Activated naive CD8-positive, alpha-beta T cell treated with anti-CD3 and anti-CD28 coated beads for 36 hours (primary cell): ENCODE measurements at places on chromosomes 4 and X. TPM values are rescaled to one million over a fixed set of nuclear protein-coding genes. Genes with fewer than 3 reads are reported as not detected.

- no peak overlapping the region for H3K4me3 ChIP-seq
- H3K4me1 ChIP-seq = no peaks in the 10 kb centered on the region
- DNase-seq = no peak
- H3K27me3 ChIP-seq = no peaks in the 10 kb centered on the region
- no peak overlapping the region for H3K27ac ChIP-seq
Measured at GRCh38 chrX:47098338-47099094, 20.3 kb downstream of the RGN start.

DNA sequence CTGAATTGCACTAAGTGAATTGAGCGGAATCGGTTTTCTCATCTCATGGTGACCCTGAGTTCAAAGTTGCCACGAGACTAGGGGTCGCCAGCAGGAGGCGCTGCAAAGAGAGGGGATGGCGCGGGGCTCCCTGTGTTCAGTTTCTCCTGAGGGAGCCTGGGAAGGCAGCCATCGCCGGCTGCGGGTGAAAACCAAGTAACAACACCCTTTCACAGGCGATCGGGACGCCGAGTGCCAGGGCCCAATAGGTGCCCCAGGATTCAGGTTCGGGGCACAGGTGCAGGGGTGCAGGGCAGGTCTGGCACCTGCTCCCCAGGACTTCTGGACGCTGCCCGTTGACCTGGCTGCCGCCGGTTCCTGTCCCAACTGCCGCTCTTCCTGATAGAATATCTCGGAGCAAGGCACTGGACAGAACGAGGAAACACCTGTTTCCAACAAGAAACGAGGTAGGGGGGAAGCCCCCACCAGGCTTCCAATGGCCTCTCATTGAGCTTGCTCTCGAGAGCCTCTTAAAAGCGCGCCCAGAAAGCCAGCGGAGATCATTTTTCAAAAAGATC lies 1.1 kb upstream of the FGF16 start:
- H3K27me3 ChIP-seq = peaks cover 43% of the 10 kb centered on the region
- DNase-seq = no peak
- H3K27ac ChIP-seq = no peak overlapping the region
- peaks cover 11% of the 10 kb centered on the region for H3K4me1 ChIP-seq
- H3K36me3 ChIP-seq = no peaks in the 10 kb centered on the region

Gene F8A3
- 8.8 TPM for total RNA-seq

- no peaks in the 10 kb centered on the region for H3K36me3 ChIP-seq
- no peak overlapping the region for H3K27ac ChIP-seq
Measured at GRCh38 chrX:133401536-133401935, 13.8 kb downstream of the GPC4 start.

DNA sequence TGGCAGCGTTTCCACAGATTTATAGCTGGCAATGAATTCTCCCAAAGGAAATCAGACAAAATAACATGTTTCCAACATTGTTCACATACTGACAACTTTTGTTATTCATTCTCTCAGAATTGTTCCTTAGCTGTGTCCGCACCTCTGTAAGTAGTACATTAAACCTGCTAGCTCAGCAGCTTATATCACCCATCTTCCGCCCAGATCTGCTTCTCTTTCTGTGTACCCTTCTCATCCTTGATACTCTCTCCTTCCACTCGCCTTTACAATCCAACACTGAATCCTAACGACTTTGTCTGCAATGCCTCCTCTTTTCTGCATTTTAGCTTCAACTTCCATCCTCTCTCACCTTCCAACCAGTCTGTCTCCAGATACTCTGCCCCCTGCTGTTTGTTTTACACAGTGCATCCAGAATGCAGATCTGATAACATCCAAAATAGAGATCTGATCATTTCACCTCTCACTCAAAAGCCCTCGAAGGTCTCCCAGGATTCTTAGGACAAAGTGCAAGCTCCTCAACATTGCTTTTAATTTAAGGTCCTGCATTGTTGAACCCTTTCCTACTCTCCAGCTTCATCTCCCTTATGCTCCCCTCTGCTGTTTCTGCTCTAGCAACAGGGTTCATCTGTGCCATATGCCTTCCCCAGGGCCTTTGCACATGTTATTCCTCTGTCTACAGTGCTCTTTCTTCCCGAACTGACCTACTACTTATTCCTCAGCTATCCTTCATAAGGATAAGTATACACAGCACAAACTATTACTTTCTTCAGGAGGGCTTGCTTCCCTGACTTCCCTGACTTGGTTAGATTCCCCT lies 67.3 kb upstream of the VBP1 start:
- peaks cover 6% of the 10 kb centered on the region for H3K4me1 ChIP-seq
- peak; percentile 2 for DNase-seq
- H3K4me3 ChIP-seq = no peak overlapping the region
- H3K27me3 ChIP-seq = no peaks in the 10 kb centered on the region
- peaks cover 1% of the 10 kb centered on the region for H3K36me3 ChIP-seq
- no peak overlapping the region for H3K27ac ChIP-seq

DNA sequence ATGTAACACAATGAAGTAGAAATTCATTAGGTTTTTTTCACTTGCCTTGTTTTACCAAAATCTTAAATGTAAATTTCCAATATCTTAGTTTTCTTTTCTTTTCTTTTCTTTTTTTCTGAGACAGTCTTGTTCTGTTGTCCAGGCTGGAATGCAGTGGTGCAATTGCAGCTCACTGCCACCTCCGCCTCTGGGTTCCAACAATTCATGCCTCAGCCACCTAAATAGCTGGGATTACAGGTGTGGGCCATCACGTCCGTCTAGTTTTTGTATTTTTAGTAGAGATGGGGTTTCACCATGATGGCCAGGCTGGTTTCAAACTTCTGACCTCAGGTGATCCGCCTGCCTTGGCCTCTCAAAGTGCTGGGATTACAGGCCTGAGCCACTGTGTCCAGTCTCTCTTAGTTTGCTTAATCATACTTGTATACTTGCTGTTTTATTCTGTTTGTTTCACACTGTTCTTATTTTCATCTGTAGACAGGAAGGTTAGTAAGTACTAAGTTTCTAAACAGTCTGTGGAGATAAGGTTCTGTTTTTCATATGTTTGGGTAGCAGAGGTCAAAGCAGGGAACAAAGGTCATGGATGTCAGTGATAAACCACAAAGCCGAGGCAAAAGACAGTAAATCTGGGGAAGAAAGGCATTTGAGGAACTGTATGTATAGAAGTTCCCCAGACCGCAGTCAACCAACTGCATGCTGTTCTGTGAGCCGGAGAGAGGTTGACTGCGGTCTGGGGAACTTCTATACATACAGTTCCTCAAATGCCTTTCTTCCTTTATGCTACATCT lies 129.1 kb downstream of the CBR4 start:
- H3K27me3 ChIP-seq = peaks cover 57% of the 10 kb centered on the region
- no peak overlapping the region for H3K27ac ChIP-seq
- H3K4me1 ChIP-seq = peaks cover 2% of the 10 kb centered on the region
- no peak overlapping the region for H3K4me3 ChIP-seq
- H3K36me3 ChIP-seq = no peaks in the 10 kb centered on the region
- no peak for DNase-seq

DNA sequence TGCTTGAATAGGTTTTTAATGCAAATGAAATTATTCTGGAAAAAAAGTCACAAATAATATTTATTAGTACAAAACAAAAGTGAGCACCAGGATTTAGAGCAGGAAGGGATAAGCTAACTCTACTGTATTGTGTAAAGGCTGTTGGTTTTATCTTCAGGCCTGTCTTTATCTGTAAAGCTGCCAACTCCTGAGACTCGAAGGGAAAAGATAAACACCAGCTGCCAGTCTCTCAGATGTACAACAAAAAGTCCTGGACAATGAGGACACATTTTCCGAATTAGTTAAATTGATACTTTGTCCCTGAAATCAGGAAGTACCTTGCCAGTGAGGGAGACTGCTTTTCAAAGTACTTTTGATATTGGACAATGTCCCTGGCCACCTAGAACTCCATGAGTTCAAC lies 8.8 kb downstream of the DDX60 start:
- no peak overlapping the region for H3K4me3 ChIP-seq
- H3K27ac ChIP-seq = no peak overlapping the region
- peaks cover 18% of the 10 kb centered on the region for H3K4me1 ChIP-seq
- no peak for DNase-seq
- H3K27me3 ChIP-seq = no peaks in the 10 kb centered on the region

DNA sequence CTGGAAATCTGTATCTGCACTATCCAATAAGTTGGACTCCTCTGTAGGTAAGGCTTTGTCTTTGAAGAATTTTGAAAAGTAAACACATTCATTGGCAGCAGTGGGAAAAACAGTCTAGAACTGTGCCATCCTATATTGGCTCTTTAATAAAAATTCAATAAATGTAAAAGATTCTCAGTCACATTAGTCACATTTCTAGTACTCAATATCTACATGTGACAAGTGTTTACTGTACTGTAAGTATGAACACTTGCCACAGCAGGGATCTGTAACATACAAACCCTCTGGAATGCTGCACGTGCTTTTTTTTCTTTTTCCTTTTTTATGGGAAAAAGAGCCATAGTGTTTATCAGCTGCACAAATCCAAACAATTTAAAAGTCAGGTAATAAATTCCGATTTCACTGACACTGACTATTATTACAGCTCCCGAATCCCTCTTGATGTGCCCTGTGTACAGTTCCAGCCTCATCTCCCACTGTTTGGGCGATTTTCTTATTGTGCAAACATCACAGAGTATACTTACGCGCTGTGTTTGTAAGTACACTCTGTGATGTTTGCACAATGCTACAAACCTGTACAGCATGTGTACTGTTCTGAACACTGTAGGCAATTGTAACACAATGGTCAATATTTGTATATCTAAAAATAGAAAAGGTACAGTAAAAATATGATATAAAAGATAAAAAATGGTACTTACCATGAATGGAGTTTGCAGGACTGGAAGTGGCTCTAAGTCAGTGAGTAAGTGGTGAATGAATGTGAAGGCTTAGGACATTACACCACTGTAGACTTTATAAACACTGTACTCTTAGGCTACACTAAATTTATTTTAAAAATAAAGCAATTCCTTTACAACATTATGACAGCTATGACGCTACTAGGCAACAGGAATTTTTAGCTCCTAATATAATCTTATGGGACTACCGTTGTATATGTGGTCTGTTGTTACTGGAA lies 8.7 kb downstream of the PYURF start:
- peaks cover 2% of the 10 kb centered on the region for H3K4me1 ChIP-seq
- no peaks in the 10 kb centered on the region for H3K27me3 ChIP-seq

DNA sequence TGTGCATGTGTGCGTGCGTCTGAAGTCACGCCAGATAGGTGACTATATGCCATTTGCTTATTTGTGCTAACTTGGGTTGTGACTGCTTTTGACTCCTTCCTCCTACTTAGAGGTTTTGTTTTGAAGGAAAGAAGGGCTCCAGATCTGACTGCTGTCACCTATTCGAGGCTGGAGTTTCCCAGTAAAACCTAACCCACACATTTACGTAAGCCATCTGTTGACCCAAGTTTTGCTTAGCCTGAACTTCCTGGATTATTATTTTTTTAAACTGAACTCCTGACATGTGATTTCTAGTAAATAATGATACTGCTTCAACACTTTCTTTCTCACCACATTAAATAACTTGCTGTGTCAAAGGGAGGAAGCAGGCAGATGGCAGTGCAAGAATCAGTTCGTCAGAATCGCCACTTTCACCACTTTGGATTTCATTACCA lies 41.5 kb downstream of the DTHD1 start:
- peak overlapping the region; percentile 44 for H3K4me3 ChIP-seq
- H3K27ac ChIP-seq = peak overlapping the region; percentile 88
- H3K4me1 ChIP-seq = peaks cover 69% of the 10 kb centered on the region

Gene HEPH
- not detected for total RNA-seq

- peaks cover 4% of the 10 kb centered on the region for H3K4me1 ChIP-seq
- peaks cover 7% of the 10 kb centered on the region for H3K36me3 ChIP-seq
- DNase-seq = no peak
Measured at GRCh38 chrX:132463411-132463810, 25.4 kb downstream of the MBNL3 start.

GRCh38 chr4:92969650-92970379 lies 666.0 kb downstream of the GRID2 start:
- no peaks in the 10 kb centered on the region for H3K27me3 ChIP-seq
- no peak for DNase-seq
- no peaks in the 10 kb centered on the region for H3K36me3 ChIP-seq
- no peaks in the 10 kb centered on the region for H3K4me1 ChIP-seq
- H3K4me3 ChIP-seq = no peak overlapping the region

Gene NXF2
- not detected for total RNA-seq

GRCh38 chrX:131881194-131881593 lies 141.9 kb upstream of the STK26 start:
- H3K4me1 ChIP-seq = no peaks in the 10 kb centered on the region
- no peak overlapping the region for H3K4me3 ChIP-seq
- H3K27me3 ChIP-seq = no peaks in the 10 kb centered on the region
- peaks cover 1% of the 10 kb centered on the region for H3K36me3 ChIP-seq
- H3K27ac ChIP-seq = no peak overlapping the region

Gene PAGE2B
- total RNA-seq = 0.52 TPM

DNA sequence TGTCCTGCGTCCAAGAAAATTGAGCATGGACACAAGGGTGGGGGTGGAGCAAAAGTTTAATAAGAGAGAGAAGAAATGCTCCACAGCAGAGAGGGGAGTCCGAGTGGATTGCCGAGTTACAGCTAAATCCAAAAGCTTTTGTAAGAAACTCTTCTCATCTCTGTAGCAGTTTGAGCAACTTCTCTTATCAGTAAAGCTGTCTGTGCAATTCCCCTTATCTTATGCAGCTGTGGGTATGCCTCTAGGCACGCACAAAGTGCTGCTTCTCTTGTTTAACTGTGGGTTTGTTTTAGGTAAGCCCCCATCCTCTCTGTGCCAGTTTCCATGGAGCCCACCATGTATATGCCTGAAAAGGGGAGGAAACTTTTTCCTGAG lies 44.8 kb downstream of the HMGB2 start:
- H3K27me3 ChIP-seq = no peaks in the 10 kb centered on the region
- no peak for DNase-seq
- peaks cover 8% of the 10 kb centered on the region for H3K4me1 ChIP-seq
- peaks cover 14% of the 10 kb centered on the region for H3K36me3 ChIP-seq
- H3K27ac ChIP-seq = no peak overlapping the region

Gene MAGEE2
- not detected for total RNA-seq

GRCh38 chr4:17613761-17614415 lies 553 bp upstream of the MED28 start:
- peaks cover 12% of the 10 kb centered on the region for H3K36me3 ChIP-seq
- H3K4me3 ChIP-seq = peak overlapping the region; percentile 94
- peak overlapping the region; percentile 89 for H3K27ac ChIP-seq
- peak; percentile 5 for DNase-seq
- no peaks in the 10 kb centered on the region for H3K27me3 ChIP-seq

Gene ADH6
- total RNA-seq = not detected

Gene SFRP2
- 0.14 TPM for total RNA-seq

DNA sequence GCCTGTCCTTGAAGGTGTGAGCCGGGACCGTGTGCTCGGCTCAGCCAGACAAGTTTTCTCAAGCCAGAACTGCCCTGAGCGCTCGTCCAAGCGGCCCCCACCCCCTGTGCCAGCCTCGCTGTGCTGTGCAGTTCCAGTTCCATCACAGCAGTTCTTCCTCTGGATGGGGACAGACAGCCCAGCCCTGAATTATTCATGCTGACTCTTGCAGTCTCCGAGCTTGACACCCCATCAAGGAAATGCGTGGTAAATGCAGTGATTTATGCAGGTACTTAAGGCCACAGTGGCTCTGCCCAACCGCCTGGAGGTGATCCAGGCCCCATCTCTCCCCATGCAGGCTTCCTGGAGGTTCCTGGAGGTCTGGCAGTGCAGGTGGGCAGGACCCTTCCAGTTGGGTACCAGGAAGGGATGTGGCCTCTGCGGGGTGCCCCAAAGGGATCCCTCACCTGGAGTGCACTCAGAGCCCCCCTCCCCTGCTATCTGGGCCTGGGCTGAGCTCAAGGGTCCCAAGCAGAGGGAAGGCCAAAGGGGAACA lies 44.8 kb upstream of the HMX1 start:
- H3K27ac ChIP-seq = no peak overlapping the region
- no peak overlapping the region for H3K4me3 ChIP-seq

- no peak for DNase-seq
- peaks cover 12% of the 10 kb centered on the region for H3K36me3 ChIP-seq
- no peak overlapping the region for H3K4me3 ChIP-seq
- H3K27ac ChIP-seq = peak overlapping the region; percentile 22
- H3K27me3 ChIP-seq = no peaks in the 10 kb centered on the region
- H3K4me1 ChIP-seq = peaks cover 29% of the 10 kb centered on the region
Measured at GRCh38 chrX:109704563-109704962, 28.5 kb downstream of the ACSL4 start.
